ENCODE measurements at places on chromosomes 1 and 21. TPM values are rescaled to one million over a fixed set of nuclear protein-coding genes. Genes with fewer than 3 reads are reported as not detected.

The CCDC185 gene
- not detected for polyA plus RNA-seq

The ANGPTL1 gene
- polyA plus RNA-seq, result not detected

The ASPM gene
- 3.3 TPM for polyA plus RNA-seq

DNA sequence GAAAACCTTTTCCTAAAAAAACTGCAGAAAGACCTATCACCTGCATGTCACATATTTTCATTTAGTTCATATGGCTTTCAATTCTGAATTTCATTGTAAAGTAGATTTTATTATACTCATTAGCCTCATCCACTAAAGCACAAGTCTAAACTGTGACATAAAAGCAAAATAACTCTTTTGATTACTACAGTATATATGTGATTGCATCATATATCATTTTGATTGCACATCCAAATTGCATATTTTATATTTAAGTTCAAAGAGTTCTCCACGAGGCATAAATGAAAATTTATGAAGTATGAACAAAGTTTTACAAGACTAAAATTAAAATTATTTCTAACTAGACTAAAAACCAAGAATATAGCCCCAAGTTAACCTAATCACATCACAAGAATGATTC is 19.3 kb downstream of the PALMD start:
- H3K4me1 ChIP-seq, result 0 out of 2 replicates have a peak, but pooled peaks cover 10% of the 10 kb centered on the region
- no peaks in the 10 kb centered on the region for H3K27me3 ChIP-seq
- DNase-seq, result no peak
- no peak overlapping the region for H3K4me3 ChIP-seq
- H3K27ac ChIP-seq, result no peak overlapping the region

GRCh38 chr1:113223040-113223439 is 150.0 kb downstream of the LRIG2 start:
- peaks cover 27% of the 10 kb centered on the region for H3K4me1 ChIP-seq
- H3K4me3 ChIP-seq, result no peak overlapping the region
- no peaks in the 10 kb centered on the region for H3K27me3 ChIP-seq

The VHLL gene
- polyA plus RNA-seq, result not detected

DNA sequence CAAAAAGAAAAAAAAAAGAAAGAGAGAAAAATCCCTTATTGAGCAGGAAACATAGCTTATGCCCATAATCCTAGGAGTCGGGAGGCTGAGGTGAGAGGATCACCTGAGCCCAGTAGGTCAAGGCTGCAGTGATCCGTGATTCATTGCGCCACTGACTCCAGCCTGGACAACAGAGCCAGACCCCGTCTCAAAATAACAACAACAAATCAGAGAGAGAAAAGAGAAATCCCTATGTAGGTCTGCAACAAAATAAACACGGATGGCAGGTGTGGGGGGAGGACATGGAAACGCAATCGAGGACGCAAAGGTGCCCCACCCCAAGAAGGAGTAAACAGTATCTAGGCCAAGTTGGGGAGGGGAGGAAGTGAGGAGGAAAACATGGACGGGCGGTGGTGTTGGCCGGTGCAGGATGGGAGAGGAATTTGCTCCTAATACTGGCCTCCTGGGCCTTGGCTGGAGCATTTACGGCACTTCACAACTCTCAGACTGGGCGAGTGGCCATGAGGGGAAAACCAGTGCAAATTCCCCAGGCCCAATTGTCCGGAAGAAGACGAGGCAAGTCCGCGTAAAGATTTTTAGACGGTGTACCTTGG is 609 bp upstream of the CHTOP start:
- H3K36me3 ChIP-seq, result peaks cover 29% of the 10 kb centered on the region
- H3K27ac ChIP-seq, result no peak overlapping the region
- peak overlapping the region; percentile 4 for H3K4me3 ChIP-seq
- H3K4me1 ChIP-seq, result no peaks in the 10 kb centered on the region

The ZNF697 gene
- polyA plus RNA-seq, result 3.4 TPM

The ZNF593OS gene
- not detected for polyA plus RNA-seq

GRCh38 chr1:160638926-160639325 is 7.9 kb downstream of the SLAMF1 start:
- no peak for DNase-seq
- H3K36me3 ChIP-seq, result no peaks in the 10 kb centered on the region
- no peaks in the 10 kb centered on the region for H3K4me1 ChIP-seq
- H3K4me3 ChIP-seq, result no peak overlapping the region
- H3K27me3 ChIP-seq, result no peaks in the 10 kb centered on the region

DNA sequence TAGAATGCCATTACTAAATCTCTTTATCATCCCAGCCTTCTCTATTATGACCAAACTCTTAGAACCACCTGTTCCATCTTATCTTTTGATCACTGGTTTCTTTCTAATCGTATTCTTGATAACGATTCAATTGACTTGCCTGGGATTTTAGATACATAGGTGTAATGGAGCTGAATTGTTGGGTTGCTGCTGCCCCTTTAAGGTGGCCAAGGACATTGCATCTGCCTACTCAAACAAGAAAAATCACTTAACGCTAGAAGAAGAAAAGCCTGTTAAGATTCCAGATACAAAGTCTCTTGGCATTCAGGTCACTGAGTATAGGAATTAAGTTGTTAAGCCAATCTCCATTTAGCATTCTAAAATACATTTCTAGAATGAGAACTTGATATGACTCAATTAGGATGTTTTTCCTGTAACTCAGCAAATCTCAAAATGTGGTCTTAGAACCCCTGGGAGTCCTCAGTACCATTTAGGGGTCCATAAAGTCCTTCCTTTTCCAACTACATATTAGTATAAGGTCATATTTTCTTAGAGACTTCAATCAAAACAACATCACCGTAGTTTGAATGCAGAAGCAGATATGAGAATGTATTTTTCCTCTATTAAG is 12.4 kb downstream of the NEXN start:
- H3K4me1 ChIP-seq, result no peaks in the 10 kb centered on the region
- H3K27ac ChIP-seq, result no peak overlapping the region
- no peaks in the 10 kb centered on the region for H3K27me3 ChIP-seq
- no peaks in the 10 kb centered on the region for H3K36me3 ChIP-seq
- peak; percentile 43 for DNase-seq

GRCh38 chr1:27862671-27863537 is 9.4 kb upstream of the THEMIS2 start:
- no peak overlapping the region for H3K4me3 ChIP-seq
- DNase-seq, result no peak
- H3K27me3 ChIP-seq, result no peaks in the 10 kb centered on the region
- H3K27ac ChIP-seq, result no peak overlapping the region
- H3K4me1 ChIP-seq, result peaks cover 6% of the 10 kb centered on the region

DNA sequence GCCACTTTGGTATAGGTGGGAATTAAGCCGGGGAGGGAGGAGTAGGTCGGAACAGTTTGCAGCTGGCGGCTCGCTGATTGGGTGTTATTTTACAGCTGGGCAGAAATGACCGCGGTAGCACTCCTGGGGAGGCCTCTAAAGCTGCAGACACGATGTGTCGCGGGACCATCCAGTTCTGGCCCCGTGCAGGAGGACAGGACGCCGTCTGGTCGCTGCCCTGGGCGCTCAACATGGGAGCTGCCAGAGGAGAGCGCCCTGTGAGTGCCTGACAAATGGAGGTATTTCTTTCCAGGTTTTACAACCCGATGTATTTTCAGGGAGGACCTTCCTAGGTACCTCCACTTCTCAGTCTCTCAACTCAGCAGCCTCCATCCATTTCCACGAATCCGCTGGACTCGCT is 46.2 kb downstream of the CDC7 start:
- H3K4me3 ChIP-seq, result peak overlapping the region; percentile 27
- H3K27me3 ChIP-seq, result peaks cover 19% of the 10 kb centered on the region
- H3K36me3 ChIP-seq, result no peaks in the 10 kb centered on the region

DNA sequence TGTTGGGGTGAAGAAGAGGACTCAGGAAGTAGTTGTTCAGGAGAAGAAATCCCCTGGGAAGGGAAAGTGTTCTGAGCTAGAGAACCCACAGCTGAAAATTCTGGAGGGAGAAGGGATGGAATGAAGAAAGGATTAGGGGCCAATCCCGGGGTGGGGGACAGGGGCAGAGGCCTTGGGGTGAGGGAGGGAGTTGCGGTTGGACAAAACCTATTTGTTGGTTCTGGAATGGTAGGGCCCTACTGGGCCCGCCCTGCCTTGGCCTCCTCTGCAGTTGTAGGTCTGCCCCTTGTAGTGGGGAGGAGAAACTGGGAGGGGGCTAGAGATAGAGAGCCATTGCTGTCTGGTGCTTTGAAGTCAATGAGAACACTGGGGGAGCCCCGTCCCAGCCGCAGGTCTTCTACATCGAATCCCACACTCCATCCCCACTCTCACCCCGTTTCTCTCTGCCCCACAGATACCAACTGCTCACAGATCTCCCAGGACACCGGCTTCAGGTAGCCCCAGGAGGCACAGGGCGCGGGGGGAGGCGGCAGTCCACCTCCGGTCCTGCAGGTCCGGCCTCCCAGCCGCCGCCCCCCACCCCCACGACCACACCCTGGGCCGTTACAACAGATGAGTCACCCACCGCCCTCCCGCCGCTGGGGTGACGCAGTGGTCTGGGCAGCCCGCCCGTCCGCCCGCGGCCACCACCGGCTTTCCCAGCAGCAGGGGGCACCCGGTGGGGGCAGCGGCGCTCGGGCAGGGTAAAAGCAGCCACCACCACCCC is 1.1 kb downstream of the TAGLN2 start:
- peaks cover 23% of the 10 kb centered on the region for H3K4me1 ChIP-seq
- H3K27ac ChIP-seq, result peak overlapping the region; percentile 73
- no peaks in the 10 kb centered on the region for H3K27me3 ChIP-seq
- H3K36me3 ChIP-seq, result peaks cover 15% of the 10 kb centered on the region

The DAB1 gene
- polyA plus RNA-seq, result 2.9 TPM

The SLC27A3 gene
- 9.0 TPM for polyA plus RNA-seq

The KRTAP26-1 gene
- not detected for polyA plus RNA-seq

DNA sequence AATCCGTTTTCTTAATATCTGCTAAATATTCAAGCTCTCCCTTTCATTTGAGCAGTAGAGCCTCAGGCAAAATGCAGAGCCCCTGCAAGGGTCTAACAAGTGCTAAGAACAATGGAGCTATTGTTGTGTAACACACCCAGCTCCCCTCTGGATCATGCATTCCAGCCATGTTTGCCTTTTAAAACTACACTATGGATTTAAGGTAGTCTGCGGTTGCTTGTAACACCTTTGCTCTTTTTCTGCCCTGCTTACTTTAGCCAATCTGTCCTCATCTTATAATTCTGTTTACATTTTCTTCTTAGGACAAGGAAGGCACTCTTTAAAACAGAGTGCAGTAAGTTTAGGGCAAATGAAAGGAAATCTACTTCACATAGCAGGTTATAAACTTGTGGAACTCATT is 60.0 kb upstream of the C1orf105 start:
- H3K4me3 ChIP-seq, result no peak overlapping the region
- H3K27me3 ChIP-seq, result no peaks in the 10 kb centered on the region
- no peak for DNase-seq
- H3K27ac ChIP-seq, result peak overlapping the region; percentile 97
- peaks cover 43% of the 10 kb centered on the region for H3K4me1 ChIP-seq
- H3K36me3 ChIP-seq, result no peaks in the 10 kb centered on the region

The OR2T2 gene
- not detected for polyA plus RNA-seq

The ID3 gene
- polyA plus RNA-seq, result 394 TPM

DNA sequence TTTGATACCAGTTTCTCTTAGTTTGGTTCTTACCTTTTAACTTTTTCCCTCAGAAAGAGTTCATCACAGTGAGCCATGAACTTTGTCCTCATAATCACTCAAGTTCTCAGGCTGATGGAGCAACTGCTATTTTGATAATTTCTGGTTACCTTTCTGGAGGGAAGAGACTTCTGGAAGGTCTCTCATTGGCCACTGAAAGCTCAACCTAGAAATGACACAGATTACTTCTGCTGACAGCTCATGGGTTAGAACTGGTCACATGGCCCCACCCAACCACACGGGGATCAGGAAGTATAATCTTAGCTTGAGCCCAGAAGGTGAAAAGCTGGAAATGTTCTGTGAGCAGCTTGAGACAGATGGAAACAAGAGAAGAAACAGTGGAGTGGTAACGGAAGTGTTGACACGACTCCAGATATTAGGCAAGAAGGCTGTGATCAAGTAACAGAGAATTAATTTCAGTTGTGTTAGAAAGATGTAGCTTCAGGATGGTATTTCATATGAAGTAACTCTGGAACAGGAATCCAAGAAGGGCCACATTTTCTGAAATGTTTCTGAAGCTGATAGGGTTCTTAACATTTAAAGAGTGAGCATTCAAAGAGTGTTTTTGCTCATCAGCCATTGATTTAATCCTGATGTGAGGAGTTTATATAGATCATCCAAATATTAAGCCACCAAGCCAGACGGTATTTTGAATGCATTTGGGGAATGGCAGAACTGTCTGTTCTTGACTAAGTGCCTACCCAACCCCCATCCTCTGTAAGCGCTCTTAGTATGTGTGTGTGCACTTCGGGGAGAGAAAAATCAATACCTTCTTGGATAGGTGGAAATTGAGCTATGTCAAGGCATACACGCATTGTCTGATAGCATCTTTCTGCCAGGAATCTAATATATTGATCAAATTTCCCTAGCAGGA is 21.9 kb upstream of the XPR1 start:
- H3K4me3 ChIP-seq, result no peak overlapping the region
- no peaks in the 10 kb centered on the region for H3K27me3 ChIP-seq
- H3K27ac ChIP-seq, result no peak overlapping the region
- H3K36me3 ChIP-seq, result no peaks in the 10 kb centered on the region
- DNase-seq, result no peak

The CMPK1 gene
- polyA plus RNA-seq, result 17.5 TPM

- H3K4me1 ChIP-seq, result peaks cover 12% of the 10 kb centered on the region
- no peak overlapping the region for H3K4me3 ChIP-seq
- no peaks in the 10 kb centered on the region for H3K27me3 ChIP-seq
- no peak for DNase-seq
- no peaks in the 10 kb centered on the region for H3K36me3 ChIP-seq
Measured at GRCh38 chr1:210949039-210949438, 184.9 kb downstream of the KCNH1 start.

DNA sequence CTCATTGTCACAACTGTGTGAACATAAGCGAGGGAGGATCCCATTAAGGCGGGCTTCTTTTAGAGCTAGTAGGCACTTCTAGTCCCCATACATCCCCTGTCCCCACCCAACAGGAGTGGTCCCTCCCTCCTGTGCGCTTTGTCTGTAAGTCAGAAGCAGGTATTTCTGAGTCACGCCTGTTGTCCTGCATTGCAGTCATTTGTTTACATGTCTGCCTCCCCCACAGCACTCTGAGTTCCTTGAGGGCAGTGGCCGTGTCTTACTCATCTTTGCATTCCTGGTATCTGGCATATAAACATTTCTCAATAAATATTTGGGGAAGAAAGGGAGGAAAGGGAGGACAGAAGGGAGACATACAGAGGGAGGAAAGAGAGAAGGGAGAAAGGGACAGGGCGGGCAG is 40.3 kb downstream of the PLEKHA6 start:
- 0 out of 2 replicates have a peak, but pooled peaks cover 4% of the 10 kb centered on the region for H3K4me1 ChIP-seq
- H3K27me3 ChIP-seq, result 0 out of 2 replicates have a peak, but pooled peaks cover 2% of the 10 kb centered on the region
- H3K4me3 ChIP-seq, result no peak overlapping the region
- DNase-seq, result no peak

GRCh38 chr1:115924770-115925169 is 51.5 kb upstream of the SLC22A15 start:
- H3K27me3 ChIP-seq, result no peaks in the 10 kb centered on the region
- peaks cover 23% of the 10 kb centered on the region for H3K4me1 ChIP-seq
- DNase-seq, result no peak
- no peak overlapping the region for H3K27ac ChIP-seq
- H3K36me3 ChIP-seq, result no peaks in the 10 kb centered on the region

All from SK-N-SH (cell line).